Body of pancreas (tissue), 4 donors: ENCODE measurements at places on chromosomes 2 and 18. TPM values are rescaled to one million over a fixed set of nuclear protein-coding genes. Genes with fewer than 3 reads are reported as not detected.

The ACOXL gene
- not detected for total RNA-seq

The TUBB8B gene
- total RNA-seq: not detected

The SLC4A3 gene
- total RNA-seq: 2.6 TPM

The AAK1 gene
- total RNA-seq: 44.6 TPM

GRCh38 chr2:9135822-9136558, 70.6 kb upstream of the ASAP2 start:
- H3K27me3 ChIP-seq: no peaks in the 10 kb centered on the region
- no peak overlapping the region for H3K4me3 ChIP-seq
- no peaks in the 10 kb centered on the region for H3K4me1 ChIP-seq
- H3K27ac ChIP-seq: no peak overlapping the region
- no peak for DNase-seq
- no peaks in the 10 kb centered on the region for H3K36me3 ChIP-seq

- no peaks in the 10 kb centered on the region for H3K27me3 ChIP-seq
- H3K4me1 ChIP-seq: no peaks in the 10 kb centered on the region
- H3K27ac ChIP-seq: no peak overlapping the region
These were observed 1383.3 kb upstream of the CDH2 start for GRCh38 chr18:29560270-29560669.

- DNase-seq: no peak
- no peak overlapping the region for H3K4me3 ChIP-seq
- no peaks in the 10 kb centered on the region for H3K27me3 ChIP-seq
- H3K27ac ChIP-seq: no peak overlapping the region
These were observed 96.6 kb downstream of the TMEM17 start for GRCh38 chr2:62409442-62409841.

DNA sequence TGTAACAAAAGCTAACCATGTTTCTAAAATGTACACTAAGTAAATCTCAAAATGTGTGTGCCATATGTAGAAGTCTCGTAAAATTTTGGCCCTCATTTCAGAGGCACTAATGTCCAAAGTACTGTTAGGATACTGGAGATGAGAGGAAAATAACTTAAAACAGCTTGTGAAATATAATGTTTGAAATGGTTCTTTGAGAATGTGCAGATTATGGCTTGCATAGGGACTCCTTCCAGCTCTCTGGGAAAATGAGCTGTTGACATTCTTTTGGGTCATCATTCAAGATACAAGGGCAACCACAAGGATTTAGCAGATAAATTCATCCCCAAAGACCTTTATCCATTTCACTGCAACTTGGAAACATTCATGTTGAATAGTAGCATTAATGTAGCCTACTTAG, 38.1 kb upstream of the OTX1 start:
- no peak for DNase-seq
- H3K27ac ChIP-seq: no peak overlapping the region
- no peaks in the 10 kb centered on the region for H3K4me1 ChIP-seq
- no peaks in the 10 kb centered on the region for H3K36me3 ChIP-seq

DNA sequence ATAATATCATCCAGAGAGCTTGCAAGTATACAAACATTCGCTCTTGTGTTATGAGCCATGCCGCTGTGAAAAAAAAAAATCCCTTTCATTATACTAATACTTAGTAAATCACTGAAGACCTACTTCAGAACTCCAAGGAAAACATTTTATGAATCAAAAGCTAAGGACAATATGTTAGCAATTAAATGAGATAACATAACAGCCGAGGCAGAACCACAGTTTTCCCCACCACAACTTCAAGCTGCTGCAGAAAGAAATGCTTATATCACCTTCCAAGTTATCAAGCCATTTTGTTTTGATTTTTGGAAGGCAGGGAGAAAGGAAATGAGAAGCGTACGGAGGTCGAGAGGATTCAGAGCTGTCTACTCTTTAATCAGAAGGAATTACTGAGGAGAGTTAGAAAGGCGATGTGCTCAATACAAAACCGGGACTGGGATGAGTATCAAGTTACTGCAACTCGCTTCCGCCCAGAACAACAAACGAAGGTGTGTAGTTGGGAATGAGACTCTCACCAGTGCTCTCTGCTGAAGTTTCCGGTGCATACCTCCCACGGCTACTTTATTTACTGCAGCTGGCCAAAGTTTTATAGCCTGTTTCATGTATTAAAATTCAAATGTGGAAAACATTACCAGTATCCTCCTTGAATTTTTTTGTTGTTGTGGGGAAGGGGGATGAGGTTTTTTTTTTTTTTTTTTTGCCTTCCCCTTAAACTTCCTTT, 292.2 kb upstream of the CCDC68 start:
- H3K27ac ChIP-seq: no peak overlapping the region
- H3K4me3 ChIP-seq: no peak overlapping the region
- H3K27me3 ChIP-seq: no peaks in the 10 kb centered on the region
- no peaks in the 10 kb centered on the region for H3K36me3 ChIP-seq
- no peak for DNase-seq

DNA sequence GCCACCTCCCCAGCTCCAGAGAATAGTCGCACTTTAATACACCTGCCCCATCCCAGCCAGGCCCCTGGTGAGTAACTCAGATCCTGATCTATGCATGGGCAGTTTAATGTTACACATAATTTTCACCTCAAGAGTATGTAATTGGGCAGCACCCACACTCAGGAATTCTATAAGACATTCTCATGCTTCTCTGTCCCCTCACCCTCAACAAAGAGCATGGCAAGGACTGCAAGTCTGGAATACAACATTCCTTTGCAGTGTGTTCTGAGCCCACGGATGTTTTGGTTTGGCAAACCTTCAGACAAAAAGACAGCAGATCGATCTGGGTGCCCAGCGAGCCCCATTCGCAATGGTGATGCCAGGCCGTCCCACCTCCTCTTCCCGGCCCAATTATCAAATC, 4.9 kb upstream of the SLC14A1 start:
- H3K27me3 ChIP-seq: no peaks in the 10 kb centered on the region
- H3K36me3 ChIP-seq: no peaks in the 10 kb centered on the region
- no peak overlapping the region for H3K4me3 ChIP-seq
- no peak for DNase-seq
- H3K27ac ChIP-seq: no peak overlapping the region
- H3K4me1 ChIP-seq: peaks cover 8% of the 10 kb centered on the region

DNA sequence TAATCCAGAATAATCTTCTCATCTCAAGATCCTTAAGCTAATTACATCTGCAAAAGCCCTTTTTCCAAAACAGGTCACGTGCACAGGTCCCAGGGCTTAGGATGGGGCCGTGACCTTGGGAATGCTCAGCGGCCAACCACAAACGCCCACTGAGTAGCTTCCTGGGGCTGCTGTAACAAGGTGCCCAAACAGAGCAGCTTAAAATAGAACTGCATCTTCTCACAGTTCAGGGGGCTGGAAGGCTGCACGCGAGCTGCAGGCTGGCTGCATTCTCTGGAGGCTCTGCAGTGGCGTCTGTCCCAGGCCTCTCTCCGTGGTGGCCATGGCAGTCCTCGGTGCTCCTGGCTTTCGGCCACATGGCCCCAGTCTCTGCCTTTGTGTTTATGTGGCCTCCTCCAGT, 31.9 kb downstream of the ADI1 start:
- H3K27ac ChIP-seq: no peak overlapping the region
- no peaks in the 10 kb centered on the region for H3K27me3 ChIP-seq
- peaks cover 13% of the 10 kb centered on the region for H3K4me1 ChIP-seq
- no peak overlapping the region for H3K4me3 ChIP-seq
- H3K36me3 ChIP-seq: no peaks in the 10 kb centered on the region
- no peak for DNase-seq

DNA sequence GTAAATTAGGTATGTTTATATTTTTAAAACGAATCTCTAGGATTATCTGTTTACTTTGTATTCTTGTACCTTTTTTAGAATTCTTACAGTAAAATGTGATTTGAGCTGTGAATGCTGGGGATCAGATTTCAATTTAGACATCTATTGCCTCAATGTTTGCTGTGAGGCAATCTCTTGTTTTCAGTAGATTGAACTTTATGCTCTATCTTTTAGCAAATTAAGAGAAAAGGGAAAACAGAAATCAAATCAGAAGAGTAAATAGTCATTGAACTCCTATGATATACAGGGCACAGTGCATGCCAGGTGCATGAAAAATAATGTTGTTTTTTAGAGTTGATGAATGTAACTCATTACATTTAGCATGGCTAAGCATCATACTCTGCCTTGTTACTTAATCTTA, 39.5 kb downstream of the ZC3H6 start:
- no peak overlapping the region for H3K27ac ChIP-seq
- no peaks in the 10 kb centered on the region for H3K36me3 ChIP-seq
- peaks cover 28% of the 10 kb centered on the region for H3K4me1 ChIP-seq
- H3K27me3 ChIP-seq: no peaks in the 10 kb centered on the region
- no peak for DNase-seq
- H3K4me3 ChIP-seq: no peak overlapping the region

DNA sequence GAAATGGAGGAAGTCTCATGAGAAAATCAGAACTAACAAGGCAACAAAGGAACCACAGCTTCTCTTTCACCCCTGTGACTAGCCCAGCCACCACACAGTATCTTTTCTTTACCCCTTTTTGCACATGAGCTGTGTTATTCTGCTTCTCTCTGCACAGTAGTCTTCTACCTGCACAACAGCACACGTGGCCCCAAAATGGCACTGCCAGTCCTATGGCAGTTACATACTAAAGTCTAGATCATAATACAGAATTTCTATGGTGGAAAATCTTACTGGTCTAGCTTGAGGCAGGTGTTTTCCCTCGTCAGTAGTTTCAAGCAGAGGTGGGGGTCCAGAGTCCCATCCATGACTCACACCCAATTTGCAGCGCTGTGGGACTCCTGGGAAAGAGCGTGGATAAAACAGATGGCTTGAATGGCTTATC, 177.7 kb downstream of the DIS3L2 start:
- H3K27ac ChIP-seq: no peak overlapping the region
- peaks cover 18% of the 10 kb centered on the region for H3K4me1 ChIP-seq
- no peaks in the 10 kb centered on the region for H3K27me3 ChIP-seq
- peak; percentile 65 for DNase-seq

DNA sequence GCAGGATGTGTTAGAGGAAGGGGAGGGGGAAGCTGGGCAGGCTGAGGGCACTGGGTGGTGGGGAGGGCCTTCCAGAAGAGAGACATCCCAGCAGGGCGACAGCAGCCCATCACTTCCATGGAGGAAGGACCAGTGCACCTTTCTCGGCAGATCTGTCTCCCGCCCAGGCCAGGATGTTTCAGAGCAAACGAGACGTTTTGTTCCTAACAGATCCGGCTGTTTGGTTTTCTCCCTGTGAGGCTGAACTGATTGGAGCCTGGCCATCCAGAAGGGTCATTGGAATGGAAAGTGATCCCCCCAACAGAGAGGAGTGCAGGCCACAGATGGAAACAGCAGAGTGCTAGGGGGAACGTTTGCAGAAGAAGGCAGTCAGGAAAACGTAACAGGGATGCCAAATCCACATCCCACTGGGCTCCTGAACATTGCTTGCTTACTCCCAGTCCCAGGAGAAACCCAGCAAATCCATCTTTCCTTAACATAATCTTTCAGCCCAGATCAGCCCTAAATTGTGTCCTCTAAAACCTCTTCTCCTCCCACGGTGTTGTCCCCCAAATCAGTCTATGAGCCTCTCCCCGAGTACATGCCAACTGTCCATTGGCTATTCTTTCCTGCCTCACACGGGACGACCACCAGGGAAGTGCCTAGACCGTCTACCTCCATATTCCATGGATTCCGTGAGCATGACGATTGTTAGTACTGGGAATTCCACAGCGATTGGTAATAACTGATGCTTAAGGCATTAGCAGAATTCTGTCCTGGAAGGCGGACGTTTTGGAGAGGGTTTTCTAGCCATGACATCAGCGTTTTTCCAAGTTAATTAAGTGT, 126.8 kb downstream of the SEPTIN10 start:
- H3K4me1 ChIP-seq: peaks cover 14% of the 10 kb centered on the region
- H3K27me3 ChIP-seq: no peaks in the 10 kb centered on the region

DNA sequence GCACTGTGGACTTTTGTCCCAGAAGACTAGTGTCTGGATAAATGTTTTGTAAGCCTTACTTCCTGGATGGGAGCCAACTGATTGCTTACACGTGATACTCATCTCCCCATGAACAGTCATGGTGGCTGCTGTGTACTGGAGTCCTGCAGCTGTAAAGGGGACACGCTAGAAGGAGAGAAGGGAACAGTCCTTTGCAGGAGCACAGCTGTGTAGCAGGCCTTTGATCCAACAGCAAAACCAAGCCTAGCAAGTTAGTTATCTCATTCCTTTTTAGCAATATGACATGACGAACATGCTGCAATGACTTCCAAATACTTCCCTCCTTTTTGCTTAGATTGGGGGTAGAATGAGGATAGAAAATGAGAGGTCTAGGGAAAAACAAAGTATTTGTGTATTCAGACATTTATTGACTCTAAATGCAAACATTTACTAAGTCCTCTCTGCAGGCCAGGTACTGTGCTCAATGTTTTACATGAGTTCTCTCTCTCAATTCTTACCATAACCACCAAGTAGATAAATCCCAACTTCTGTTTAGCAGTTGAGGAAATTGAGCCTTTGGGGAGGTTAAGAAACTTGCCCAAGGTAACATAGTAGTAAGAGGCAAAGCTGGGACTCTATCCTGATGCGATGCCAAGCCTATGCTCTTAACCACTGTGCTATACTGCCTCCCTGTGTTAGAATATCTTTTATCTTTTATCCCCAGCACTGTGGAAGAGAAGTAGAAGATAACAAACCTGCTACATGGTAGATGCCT, 55.4 kb upstream of the CD28 start:
- no peak overlapping the region for H3K4me3 ChIP-seq
- H3K27me3 ChIP-seq: no peaks in the 10 kb centered on the region
- peaks cover 38% of the 10 kb centered on the region for H3K4me1 ChIP-seq
- peak; percentile 49 for DNase-seq
- peak overlapping the region; percentile 27 for H3K27ac ChIP-seq
- H3K36me3 ChIP-seq: no peaks in the 10 kb centered on the region
